ENCODE measurements at places on chromosomes 2 and 18.

DNA sequence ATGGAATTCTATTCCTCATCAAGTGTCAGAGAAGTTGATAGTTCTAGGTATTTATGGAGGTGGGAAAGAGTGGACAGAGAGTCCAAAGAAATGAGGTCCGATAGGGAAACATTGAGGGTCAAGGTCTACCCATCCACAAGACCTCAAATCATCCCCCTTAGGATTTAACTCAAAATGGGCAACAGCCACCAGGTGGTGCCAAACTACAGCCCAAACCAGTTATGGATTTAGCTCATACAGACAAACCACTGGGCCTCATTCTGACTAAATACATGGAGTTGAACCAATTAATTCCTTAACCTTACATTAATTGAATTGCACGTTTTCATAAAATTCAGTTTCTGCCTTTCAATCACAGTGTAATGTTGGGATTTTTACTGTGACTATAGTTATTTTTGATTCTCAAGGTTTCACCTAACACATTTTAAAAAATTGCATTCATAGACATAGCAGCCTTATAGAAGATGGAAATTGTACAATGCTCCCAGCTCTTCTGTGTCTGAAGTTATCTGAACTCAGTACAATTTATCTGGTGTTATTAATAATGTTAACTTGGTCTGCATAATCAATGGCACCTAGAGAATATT is 98.2 kb upstream of the HNMT start:
- peak; percentile 49 for DNase-seq

DNA sequence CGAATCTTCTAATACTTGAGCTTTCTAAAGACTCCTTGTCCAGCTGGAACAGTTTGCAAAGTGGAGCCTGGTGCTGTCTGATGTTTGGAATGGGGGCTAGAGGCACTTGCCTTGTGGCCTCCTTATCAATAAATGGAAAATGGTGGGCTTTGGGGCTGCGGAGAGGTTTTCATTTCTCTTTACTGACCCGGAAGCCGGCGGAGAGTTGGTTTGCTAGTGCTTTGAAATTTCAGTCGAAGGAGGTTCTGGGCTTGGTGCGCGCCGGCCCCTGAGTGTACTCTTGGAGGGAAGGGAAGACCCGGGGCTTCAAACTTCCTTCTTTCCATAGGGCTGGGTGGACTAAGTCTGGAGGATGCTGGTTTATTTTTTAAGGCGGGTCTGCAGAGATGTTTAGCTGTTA is 714 bp downstream of the RPIA start:
- DNase-seq, result peak; percentile 23

DNA sequence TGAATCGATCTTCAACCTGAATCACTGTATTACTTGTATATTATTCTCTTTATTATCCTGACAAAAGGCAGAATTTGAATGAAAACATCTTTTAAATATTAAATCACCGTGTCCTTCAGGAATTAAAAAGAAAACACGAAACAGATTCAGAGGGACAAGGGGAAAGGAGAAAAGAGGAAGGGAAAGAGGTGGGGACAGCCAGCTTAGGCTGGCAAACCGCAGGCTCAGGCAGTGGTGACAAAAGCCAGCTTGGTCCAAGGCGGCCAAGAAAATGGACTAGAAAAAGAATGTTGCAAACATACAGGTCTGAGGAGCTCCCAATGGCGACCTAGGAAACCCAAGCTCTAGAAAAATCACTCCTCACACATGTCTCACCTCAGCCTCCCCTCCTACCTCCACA is 6.8 kb downstream of the B4GALT6 start:
- DNase-seq, result no peak

DNA sequence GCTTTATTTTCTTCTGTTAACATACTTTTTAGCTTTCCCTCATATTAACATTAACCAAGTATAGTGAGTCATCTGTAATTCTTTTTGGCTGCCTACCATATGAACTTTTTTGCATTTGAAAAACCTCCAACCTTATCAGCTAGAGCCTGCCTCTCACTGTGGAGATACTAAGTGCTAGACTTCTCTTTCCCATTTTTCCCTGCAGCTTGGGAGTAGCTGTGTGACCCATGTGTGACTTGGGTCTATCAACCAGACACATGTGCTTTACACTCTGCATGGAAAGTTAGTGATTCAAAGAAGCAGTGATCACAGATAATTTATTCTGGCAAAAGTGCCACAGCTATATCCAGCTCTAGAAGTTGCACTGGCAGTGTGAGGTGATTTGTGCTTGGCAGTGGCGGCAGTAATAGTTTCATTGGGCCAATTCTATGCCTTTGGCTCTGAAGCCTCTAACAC is 36.3 kb downstream of the PREPL start:
- peak; percentile 69 for DNase-seq

GRCh38 chr2:203619267-203619878 is 84.3 kb upstream of the RAPH1 start:
- no peak for DNase-seq

- no peak for DNase-seq
Measured at GRCh38 chr2:133651861-133652260, 83.6 kb upstream of the NCKAP5 start.

DNA sequence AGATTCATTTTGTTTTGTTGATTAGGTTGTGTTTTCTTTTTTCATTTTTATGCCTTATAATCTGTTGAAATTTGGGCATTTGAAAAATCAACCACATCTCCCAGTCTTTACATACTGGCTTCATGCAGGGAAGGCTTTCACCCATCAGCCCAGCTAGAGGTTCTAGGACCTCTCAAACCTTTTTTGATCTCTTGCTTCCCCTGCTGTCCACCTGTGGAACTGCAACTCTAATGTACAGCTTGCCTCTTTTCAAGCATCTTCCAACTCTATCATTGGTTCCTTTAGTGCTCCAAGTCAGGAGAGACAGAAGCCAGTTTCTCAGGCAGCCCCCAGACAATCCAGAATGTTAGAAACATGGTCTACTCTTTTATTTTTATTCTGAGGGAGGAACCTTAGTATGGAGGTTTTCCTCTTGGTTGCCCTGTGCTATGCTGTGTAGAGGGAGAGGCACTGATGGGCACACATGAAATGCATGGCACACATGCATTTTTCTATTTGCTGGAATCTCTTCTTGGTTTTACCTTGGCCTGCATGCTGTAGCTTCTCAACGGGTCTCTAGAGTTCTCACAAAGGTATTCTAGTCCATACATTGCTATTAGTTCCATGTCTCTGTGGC is 107.2 kb upstream of the L3MBTL4 start:
- DNase-seq, result peak; percentile 47

DNA sequence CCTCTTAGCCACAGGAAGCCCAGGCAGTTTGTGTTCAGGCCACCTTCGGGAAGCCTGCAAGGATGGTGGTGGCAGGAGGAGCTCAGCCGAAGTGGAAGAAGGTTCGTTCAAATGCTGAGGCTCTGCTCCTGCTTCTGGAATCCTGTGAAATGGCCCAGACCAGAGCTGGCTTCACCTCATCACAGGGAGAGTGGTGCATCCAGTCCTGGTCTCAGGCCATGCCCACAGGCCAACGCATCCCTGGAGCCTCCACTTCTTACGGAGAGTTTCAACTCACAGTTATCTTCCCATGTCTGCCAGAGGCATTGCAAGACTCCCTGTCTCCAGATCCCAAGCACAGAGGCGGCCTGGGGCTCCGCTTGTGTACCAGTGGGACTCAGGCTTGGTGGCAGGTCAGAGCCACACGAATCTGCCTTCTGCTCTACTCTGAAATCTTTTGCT is 82.3 kb downstream of the NDUFA10 start:
- DNase-seq, result no peak

DNA sequence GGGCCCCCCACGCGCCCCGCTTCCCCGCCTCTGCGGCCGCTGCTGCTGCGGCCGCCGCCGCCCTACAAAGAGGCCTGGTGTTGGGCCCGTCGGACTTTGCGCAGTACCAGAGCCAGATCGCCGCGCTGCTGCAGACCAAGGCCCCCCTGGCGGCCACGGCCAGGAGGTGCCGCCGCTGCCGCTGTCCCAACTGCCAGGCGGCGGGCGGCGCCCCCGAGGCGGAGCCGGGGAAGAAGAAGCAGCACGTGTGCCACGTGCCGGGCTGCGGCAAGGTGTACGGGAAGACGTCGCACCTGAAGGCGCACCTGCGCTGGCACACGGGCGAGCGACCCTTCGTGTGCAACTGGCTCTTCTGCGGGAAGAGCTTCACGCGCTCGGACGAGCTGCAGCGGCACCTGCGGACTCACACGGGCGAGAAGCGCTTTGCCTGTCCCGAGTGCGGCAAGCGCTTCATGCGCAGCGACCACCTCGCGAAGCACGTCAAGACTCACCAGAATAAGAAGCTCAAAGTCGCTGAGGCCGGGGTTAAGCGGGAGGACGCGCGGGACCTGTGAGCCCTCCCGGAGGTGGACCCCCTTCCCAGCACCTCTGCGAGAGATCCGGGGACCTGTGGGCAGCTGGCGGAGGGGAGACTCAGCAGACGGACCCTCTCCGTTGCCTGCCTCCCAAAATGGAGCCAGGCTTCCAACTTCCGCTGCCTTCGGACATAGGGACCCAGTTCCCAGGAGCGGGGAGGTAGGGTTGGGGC is 1.9 kb downstream of the SP5 start:
- peak; percentile 23 for DNase-seq

DNA sequence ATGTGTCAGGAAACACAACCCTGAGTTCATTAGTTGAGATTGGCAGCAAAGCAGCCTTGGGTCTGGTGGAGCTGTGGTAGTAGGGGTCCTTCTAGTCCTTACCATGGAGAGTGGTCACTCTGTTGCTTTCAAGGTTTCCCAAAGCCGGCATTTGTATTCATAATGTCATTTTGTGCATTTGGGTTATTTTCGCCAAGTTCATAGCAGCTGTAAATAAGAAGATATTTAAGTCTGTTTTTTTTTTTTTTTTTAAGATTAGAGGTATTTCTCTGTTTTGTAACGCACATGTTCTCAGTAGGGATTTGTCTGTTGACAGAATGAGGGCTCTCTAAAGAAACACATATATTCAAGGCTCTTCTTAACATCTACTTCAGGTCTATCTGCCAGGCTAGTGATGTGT is 114.1 kb downstream of the PRPF40A start:
- no peak for DNase-seq

- no peak for DNase-seq
Measured at GRCh38 chr2:78699696-78700095, 325.8 kb upstream of the REG3G start.

DNA sequence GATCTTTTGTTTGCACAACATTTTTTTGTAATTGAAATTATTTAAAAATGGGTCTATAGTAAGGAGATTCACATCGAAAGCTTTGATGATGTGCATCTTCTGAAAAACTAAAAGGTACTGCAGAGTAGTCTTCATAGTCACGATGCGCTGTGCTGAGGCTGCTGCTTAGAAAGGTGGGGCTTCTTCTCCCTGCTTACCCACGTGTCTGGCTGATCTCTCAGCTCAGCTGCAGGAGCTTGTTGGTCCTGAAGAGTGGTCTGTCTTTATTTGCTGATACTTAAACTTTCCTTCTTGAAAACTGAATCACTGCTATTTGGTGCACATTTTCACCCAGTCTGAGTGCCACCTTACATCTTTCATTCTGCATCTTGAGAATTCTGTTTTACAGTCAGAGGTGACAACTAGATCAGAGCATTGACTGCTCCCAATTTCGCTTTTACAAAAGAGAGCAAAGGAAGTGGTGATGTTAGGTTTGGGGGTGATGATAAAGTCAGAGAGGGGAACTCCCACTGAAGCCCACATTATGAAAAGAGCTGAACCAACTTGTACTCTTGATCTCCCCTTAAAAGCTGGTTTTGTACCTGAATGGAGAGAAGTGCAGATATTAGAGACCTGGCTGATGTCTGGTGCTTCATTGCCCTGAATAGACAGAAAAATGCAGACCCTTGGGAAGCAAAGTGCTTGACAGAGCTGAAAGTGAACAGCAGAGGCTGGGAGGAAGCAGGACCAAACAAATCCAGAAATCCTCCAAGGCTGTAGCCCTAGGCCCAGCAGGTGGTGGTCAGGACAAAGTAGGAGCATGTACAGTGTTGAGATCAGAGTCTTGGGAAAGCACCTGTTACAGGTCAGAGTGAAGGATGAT is 984.5 kb downstream of the TSN start:
- no peak for DNase-seq

- peak; percentile 98 for DNase-seq
Measured at GRCh38 chr2:15730545-15731212, 139.0 kb downstream of the DDX1 start.

- DNase-seq, result peak; percentile 10
Measured at GRCh38 chr2:24122366-24123194, 554 bp downstream of the PFN4 start.

DNA sequence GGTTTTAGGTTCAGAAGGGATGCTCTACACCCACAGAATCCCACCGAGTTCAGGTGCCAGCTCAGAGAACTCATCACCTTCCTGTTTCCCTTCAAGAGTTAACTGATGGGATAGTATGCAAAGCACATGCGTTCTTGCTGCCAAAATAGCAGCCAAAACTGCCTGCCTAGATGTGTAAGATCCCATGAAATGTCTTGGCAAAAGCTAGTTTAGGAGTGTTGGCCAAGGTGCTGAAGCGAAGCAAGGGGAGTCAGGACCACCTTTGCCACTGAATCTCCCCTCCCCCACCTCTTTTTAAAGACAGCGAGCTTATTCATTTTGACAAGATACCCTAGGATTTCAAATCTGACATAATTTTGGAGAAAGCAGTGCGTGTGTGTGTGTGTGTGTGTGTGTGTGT is 2.1 kb downstream of the DOCK10 start:
- no peak for DNase-seq

DNA sequence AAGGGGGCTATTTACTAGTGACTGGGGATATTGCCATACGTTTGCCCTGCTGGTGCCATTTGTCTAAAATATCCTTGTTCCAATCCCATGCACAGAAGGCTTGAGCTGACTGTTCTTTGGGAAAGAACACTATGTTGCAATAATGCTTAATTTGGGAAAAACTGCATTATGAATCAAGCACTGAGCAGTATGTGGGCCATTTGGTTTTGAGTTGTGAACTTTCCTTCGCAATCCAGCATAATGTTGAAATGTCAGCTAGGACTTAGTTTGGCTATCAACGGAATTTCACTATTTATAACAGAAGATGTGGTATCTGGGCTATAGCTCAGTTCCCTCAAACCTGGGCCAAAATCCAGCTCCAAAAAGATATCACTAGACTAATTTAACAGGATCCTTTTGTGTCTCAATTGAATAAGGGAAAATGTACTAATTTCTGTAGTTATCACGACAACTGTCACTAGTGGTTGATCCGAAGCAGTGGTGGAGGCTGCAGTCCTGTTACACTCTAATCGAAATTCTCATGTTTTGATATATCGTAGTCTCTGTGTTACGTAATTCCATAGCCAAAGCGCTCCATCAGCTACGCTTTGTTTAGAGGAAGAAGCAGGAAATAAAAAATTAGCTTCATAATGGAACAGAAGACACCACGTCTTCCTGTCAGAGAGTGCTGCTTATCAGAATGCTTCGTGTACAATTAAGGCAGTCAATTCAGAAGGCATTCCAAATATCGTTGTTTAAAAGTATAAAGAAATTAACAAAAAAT is 686.8 kb upstream of the SALL3 start:
- no peak for DNase-seq

DNA sequence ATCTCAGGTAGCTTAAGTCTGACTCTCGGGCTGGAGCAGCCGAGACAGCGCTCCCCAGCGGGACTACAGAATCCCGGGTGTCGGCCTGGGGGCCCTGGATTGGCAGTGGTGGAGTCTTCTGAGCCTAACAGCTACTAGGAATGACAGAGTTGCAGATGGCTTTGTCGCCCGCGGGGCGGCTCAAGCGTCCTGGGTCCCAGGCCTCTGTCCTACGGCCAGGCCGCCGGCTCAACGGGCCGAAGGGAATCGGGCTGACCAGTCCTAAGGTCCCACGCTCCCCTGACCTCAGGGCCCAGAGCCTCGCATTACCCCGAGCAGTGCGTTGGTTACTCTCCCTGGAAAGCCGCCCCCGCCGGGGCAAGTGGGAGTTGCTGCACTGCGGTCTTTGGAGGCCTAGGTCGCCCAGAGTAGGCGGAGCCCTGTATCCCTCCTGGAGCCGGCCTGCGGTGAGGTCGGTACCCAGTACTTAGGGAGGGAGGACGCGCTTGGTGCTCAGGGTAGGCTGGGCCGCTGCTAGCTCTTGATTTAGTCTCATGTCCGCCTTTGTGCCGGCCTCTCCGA is 8.8 kb downstream of the SIX2 start:
- DNase-seq, result no peak

All from fibroblast of villous mesenchyme (primary cell).